ENCODE measurements at places on chromosomes 11 and 22. TPM values are rescaled to one million over a fixed set of nuclear protein-coding genes. Genes with fewer than 3 reads are reported as not detected.

OR5P2 gene
- total RNA-seq: not detected

MYBPC3 gene
- total RNA-seq: not detected

KRTAP5-10 gene
- total RNA-seq: not detected

SCGB1A1 gene
- total RNA-seq: not detected

CXCR5 gene
- not detected for total RNA-seq

INS gene
- total RNA-seq: not detected

TRIM29 gene
- total RNA-seq: 2.7 TPM

PKDREJ gene
- total RNA-seq: not detected

TEX54 gene
- not detected for total RNA-seq

OLFML1 gene
- total RNA-seq: 53.5 TPM

USH1C gene
- not detected for total RNA-seq

TMEM45B gene
- total RNA-seq: not detected

TYR gene
- 0.16 TPM for total RNA-seq

ISX gene
- total RNA-seq: not detected

CNTF gene
- total RNA-seq: 3.4 TPM

APLP2 gene
- total RNA-seq: 676 TPM

TOB2 gene
- 34.9 TPM for total RNA-seq

PVALB gene
- not detected for total RNA-seq

HOATZ gene
- total RNA-seq: not detected

SCGB1D1 gene
- not detected for total RNA-seq

RAB39A gene
- not detected for total RNA-seq
